ENCODE measurements at places on chromosomes 12 and 14.

DNA sequence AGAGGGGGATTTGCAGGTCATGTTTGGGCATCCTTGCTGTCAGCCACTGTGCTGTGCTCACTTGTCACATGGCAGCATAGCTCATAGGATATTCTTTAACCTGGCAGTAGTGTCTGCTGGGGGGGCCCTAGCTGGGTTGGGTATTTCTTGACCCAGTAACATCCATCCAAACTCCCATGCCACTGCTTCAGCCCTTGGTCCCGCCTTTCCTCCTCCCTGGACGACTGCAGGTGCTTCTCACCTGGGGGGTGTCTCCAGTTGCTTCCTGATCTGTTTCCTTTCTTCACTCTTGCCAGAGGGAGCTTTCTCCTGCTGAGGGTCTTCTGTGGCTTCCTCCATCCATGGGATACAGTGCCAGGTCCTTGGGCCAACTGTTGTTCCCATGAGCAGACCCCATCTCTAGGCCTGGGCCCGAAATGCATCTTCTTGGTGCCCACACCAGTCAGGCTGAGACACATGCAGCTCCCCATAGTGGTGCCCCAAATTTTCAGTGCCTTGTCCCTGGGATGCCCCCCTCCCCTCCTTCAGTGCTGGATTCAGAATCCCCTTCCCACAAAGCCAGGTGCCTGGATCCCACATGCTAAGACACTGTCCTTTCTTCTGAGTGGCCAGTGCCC lies 20.5 kb downstream of the C14orf132 start:
- no peak for DNase-seq

- no peak for DNase-seq
Observed at GRCh38 chr14:68681256-68682011, 111.4 kb downstream of the ZFP36L1 start.

DNA sequence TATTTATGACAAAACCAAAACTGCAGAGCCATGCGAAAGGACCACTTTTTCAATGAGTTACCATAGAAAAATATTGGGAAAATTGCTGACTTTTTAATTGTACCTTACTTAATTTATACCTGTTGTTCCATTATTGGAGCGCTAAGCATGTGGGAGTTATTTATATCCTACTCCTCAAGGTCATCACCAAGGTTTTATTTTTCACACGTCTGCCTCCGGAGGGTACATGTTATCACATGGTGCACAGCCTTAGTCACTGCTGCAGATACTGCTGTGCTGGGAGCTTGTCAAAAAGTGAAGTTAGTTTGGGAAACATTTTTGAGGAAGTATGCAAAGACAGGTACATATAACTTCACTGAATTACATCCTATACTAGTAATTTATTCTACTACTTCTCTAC lies 1444.3 kb downstream of the AACS start:
- DNase-seq, result no peak

- DNase-seq, result peak; percentile 73
Observed at GRCh38 chr14:68476212-68477109, 316.4 kb downstream of the ZFP36L1 start.

- DNase-seq, result no peak
Observed at GRCh38 chr14:59926534-59926933, 6.6 kb downstream of the LRRC9 start.

GRCh38 chr12:79300199-79300568 lies 390.6 kb downstream of the PAWR start:
- DNase-seq, result no peak
